ENCODE measurements at places on chromosomes 11 and 22.
A peak's percentile ranks its signal among the peaks of the same experiment; 100 is the strongest.

DNA sequence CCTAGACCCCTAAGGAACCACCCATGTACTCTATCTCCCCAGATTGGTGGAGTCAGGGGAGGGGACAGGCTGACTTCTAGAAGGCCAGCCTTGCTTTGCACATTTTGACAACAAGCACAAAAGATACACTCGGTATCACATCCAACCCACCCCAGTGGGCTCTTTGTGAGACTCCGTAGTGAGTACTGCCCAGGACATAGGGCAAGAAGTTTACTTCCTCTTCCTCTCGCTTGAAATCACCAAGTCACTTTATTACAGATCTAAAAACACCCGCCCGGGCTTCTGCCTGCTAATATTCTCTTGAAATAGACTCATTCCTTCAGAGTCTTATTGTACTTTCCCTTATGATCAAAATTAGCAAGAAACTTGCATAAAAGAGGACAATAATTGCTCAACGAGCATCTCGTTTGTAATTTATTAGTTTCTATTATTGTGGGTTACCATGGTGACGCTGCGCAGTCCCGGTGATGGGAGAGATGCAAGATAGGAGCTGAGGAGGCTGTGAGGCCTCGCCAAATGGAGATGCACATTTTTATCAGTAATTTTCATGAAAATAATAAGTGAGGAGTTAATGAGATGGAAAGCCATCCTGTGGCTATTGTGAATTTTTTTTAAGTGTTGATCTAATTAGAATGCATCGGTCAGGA is 96.9 kb downstream of the FEZ1 start:
- DNase-seq = no peak

DNA sequence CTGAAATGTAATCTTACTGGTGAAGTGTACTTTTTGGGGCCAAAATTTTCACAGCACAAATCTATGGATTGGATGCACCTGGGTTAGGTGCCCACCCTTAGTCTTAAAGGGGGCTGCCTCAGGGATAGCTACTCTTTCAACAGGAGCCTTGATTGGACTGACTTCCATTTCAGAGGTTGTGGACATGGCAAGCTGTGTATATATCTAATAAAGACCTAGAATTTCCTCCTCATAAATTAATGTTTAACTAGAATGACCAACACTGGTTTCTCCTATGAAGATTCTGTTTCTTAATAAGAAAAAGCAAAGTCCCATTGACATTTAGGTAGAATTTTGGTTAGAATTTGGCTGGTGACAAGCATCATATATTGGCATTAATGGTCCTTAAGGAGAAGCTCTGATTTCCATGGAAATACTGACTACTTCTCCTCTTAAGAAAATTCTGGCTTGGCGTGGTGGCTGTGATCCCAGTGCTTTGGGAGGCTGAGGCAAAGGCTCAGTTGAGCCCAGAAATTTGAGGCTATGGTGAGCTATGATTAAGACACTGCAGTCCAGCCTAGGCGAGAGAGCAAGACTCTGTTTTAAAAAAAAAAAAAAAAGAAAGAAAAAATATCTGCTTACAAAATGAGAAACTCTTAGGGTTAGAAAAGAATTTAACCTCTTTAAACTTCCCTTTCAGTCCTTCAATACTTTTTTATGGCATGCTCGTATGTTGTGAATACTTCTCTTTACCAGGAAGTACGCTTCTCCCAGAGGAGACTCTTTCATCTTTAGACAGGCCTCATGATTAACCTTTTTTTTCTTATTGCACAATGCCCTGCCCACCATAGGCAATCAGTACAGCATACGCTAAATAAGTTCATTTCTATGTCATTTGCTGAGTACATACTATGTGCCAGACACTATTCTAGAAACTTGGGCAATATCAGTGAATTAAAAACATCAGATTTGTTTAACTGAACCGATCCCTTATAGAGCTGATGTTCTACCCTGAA is 77.2 kb downstream of the PRR5L start:
- no peak for DNase-seq

DNA sequence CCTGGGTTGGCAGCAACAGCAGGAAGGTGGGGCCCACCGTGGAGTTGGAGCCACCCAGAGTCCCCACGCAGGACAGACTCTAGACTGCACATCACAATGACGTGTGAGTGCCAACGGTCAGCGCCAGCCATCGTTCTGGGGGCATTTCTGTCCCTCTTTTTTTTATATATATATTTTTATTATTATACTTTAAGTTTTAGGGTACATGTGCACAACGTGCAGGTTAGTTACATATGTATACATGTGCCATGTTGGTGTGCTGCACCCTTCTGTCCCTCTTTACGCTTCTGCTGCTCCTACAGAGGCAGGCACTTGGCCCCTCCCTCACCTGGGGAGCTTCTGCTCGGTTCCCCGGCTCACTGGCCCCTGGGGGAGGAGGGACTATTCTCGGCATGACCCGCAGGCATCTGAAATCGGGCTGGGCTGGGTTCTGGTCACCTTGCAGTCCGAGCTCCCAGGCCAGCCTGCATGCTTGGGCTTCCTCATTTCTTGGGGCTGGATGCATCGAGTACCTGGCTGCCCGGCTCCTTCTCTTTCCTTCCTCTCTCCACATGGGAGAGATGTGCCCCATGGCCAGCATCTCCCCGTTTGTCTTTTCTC is 787.4 kb downstream of the TBC1D22A start:
- DNase-seq = no peak

- DNase-seq = no peak
These were observed 63.0 kb upstream of the PITPNB start for GRCh38 chr22:27982106-27982505.

DNA sequence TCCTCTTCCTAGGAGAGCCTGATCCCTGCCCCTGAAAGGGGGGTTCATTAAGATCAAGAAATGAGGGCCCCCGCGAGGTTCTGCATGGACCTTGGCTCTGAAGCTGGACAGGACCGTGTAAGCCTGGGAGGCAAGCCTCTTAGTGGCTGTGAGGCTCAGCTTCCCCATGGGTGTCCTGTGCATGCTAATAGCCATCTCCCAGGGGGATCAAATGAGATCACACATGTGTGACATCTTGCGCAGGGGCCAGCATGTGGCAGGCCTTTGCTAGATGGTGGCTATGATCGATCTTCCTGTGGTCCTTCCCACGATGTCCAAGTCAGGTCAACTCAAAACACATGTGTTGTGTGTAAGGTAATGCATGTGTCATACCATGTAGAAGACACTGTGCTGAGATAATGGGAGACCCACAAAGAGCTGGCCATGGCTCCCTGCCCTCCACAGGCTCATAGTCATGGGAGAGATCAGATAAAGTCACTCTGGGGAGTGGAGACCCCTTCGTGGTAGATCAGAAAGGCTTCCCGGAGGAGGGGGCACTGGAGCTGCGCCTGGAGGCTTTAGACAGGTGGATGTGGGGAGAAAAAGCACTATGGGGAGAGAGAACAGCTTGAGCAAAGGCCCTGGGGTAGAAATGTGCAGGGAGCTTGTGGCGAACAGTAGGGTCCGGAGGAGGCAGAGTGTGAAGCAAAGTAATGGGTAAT is 3.7 kb downstream of the RAC2 start:
- no peak for DNase-seq

- peak; percentile 80 for DNase-seq
These were observed 19.5 kb downstream of the PIK3IP1 start for GRCh38 chr22:31272522-31273446.

GRCh38 chr11:27339941-27340340 is 23.1 kb downstream of the CCDC34 start:
- DNase-seq = no peak

DNA sequence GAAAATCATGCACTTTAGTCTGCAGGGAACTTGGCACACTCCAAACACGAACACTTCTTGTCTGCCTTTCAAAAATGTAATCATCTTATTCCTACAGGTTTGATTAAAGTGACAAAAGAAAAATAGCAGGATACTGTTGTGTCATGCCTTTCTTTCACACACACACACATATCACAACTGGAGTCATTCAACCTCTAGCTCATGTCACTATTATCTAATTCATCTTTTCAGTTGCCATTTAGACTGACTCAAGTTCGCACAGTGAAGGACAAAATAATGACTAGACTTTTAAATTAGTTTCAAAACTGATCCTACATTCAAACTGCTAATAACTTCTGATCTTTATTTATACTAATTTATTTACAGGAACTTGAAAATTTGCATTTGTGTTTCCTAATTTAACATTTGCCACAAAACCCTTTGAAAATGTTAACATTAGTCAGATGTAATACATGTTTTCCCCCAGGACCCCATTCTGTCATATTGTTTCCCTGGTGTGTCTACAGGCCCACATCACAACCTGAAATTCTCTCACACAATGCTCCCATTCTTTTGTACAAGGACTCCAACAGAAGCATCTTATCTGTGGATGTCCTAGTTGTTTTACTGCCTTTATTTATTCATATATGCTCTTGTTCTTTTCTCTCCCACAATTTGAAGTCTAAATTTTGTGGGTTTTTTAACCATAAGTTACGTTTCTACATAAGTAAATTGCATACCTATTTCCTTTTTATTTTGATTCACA is 171.1 kb downstream of the GRIA4 start:
- no peak for DNase-seq

- DNase-seq = no peak
These were observed 596.2 kb downstream of the BUD13 start for GRCh38 chr11:116176484-116177005.

- DNase-seq = no peak
These were observed 729 bp upstream of the CHKB start for GRCh38 chr22:50583294-50583861.

DNA sequence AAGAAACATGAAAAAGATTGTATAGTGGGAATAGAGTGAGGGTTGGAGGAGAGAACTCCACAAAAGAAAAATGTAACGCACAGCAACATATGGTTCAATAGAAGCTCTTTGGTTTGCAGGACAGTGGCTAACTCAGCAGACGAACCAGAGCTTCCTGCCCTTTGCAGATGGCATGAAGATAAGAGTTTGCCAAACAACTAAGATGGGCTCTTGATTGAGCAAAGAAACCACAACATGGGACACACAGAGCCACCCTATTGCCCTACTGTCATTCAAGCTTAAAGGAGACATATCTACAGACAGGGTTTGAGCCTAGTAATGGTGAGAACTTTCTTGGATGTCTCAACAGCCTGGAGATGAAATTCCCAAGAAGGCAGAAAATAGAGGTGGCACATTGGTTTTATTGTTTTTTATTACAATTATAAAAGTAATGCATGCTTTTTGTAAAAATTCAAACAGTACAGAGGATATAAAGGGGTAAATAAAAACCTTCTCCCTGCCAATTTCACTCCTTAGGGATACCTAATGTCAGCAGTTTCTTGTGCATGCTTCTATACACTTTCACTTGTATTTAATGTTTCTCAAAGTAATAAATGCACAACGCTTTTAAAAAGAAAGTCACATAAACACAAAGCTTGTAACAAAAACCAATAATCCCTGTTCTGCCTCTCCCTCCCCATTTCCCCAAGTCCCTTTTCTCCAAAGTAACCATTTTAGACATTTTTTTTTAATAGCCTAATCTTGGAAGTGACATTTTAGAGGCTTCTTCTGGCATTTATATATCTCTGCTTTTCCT is 63.7 kb downstream of the COPB1 start:
- peak; percentile 91 for DNase-seq

DNA sequence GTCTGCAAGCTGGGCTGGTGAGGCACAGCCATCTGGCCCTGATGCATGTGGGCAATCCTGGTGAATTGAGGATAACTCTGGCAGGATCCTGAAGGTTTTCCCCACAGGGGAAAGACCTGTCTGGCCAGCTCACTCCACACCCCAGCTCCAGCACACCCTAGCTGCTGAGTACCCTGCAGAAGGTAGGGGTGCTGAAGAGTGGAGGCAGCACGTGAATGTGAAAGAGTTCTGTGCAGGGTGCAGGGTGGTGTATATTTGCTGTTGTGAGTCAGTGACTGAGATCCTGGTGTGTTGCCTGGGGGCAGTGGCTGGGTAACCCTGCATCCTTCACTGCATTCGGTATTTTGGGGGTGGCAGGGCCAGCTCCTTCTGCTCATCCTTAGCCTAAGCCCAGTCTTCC is 22.4 kb downstream of the DGAT2 start:
- DNase-seq = no peak

DNA sequence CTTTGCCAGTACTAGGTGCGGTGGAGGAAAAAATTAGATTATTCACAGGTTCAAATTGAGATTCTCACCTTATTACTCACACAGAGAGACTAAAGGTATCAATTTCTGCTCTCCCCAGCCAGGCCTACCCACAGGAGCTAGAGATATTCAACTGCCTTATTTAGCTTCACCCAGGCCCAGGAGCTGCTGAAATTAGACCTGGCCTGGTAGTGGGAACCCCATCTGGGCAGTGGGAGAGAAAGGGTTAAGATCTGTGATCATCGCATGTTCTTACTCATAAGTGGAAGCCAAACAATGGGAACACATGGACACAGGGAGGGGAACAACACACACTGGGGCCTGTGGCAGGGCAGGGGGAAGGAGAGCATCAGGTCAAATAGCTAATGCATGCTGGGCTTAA is 20.9 kb upstream of the MICAL2 start:
- DNase-seq = no peak

- no peak for DNase-seq
These were observed 2.2 kb upstream of the OR52H1 start for GRCh38 chr11:5550440-5551095.

- DNase-seq = no peak
These were observed 192.6 kb downstream of the DSCAML1 start for GRCh38 chr11:117604336-117604995.

- DNase-seq = no peak
These were observed 433.2 kb downstream of the GUCY1A2 start for GRCh38 chr11:106585061-106585460.

DNA sequence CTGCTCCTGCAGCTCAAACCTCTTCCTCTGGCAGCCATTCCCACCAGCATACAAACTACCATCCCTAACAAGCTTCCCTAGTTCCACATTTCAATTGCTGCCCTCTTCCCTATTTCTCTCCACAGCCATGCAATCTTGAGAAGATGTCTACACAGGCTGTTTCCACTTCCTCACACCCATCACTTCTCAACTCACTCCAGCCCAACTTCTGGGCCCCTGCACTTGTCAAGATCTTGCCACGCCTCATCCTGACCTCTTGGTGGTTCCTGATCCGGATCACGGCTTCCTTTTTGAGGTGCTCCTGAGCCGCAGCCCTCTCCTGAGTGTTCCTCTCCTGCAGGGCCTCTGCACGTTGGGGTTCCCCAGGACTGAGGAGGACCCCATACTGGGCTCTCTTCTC is 22.6 kb downstream of the RPL27A start:
- DNase-seq = no peak
